ENCODE measurements at places on chromosomes 5 and 9.

GRCh38 chr9:111794835-111795556 is at the start of gene SHOC1:
SHOC1 (minus strand) TSS chr9:111794937; CDS start chr9:111791418, 3,519 bp downstream.
- peak; percentile 52 for DNase-seq

DNA sequence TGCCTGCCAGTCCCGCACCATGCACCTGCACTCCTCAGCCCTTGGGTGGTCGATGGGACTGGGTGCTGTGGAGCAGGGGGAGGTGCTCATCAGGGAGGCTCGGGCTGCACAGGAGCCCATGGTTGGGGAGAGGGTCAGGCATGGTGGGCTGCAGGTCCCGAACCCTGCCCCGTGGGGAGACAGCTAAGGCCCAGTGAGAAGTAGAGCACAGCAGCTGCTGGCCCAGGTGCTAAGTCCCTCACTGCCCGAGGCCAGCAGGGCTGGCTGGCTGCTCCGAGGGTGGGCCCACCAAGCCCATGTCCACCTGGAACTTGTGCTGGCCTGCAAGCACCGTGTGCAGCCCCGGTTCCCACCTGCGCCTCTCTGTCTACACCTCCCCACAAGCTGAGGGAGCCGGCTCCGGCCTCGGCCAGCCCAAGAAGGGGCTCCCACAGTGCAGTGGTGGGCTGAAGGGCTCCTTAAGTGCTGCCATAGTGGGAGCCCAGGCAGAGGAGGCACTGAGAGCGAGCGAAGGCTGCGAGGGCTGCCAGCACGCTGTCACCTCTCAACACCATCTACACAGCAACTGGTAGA is 88.5 kb upstream of the ELAVL2 start:
- DNase-seq: no peak

- DNase-seq: no peak
Measured at GRCh38 chr5:132300577-132301343, 6.6 kb downstream of the SLC22A4 start.

GRCh38 chr5:176734756-176735342 is 75.5 kb upstream of the UNC5A start:
- no peak for DNase-seq

DNA sequence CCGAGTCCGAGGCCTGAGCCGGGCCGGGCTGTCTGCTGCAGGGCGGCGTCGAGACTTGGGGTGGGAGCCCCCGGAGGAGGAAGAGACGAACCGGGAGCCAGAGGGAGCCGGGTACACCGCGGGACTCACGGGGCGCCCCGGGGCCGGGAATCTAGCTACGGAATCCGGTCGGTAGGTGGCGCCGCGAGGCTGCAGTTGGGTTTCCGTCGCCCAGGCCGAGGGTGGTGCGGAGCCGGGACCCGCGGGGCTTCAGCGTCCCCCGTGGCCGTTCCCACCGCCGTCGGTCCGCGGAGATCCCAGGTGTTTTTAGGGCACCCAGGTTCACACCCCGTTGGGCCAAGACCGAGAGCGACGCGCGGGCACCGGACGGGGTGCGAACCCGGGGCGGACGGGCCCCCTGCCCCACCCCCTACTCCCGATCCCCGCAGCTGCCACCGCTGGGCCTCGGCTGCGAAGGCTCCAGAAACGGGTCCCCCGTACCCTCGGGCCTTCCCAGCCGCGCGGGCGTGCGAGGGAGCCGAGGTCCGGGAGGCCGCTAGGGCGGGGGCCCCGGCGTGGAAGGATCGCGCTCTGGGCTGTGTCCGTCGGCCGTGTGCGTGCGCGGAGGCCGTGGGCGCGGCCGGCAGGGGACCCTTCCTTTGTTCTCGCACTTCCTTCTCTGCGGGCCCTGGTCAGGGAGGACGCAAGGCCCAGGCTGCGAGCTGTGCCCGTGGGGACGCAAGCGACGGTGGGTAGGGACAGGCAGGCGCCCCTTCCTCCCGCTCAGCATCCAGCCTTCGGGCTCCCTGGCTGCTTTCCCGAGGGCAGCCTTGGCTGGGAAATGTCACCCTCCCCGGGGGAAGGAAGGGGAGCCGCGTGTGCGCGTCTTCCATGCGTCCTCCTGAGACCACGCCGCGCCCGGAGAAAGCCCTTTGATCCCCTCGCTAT is 146.6 kb downstream of the GAPVD1 start:
- peak; percentile 54 for DNase-seq

Data from amniotic epithelial cell (primary cell).